ENCODE measurements at places on chromosomes 7 and 10. TPM values are rescaled to one million over a fixed set of nuclear protein-coding genes. Genes with fewer than 3 reads are reported as not detected.

Gene EBLN1
- not detected for total RNA-seq

Gene CDNF
- total RNA-seq = 1.8 TPM

Gene TBRG4
- total RNA-seq = 41.5 TPM

Gene TACR2
- total RNA-seq = 0.36 TPM

Gene C7orf33
- not detected for total RNA-seq

Gene UROS
- 90.5 TPM for total RNA-seq

Gene EIF5AL1
- 0.72 TPM for total RNA-seq

Gene CALY
- total RNA-seq = not detected

Gene SLC29A4
- 1.1 TPM for total RNA-seq

Gene OR2A12
- not detected for total RNA-seq

Gene FOXI2
- not detected for total RNA-seq

Gene KIAA1217
- total RNA-seq = 51.0 TPM

Gene TRPV5
- total RNA-seq = not detected

Gene TMEM229A
- not detected for total RNA-seq

Gene GTF2I
- 153 TPM for total RNA-seq

Gene PRLHR
- not detected for total RNA-seq

Gene VAX1
- not detected for total RNA-seq

Gene TMEM270
- not detected for total RNA-seq

Gene CHST3
- 43.1 TPM for total RNA-seq

Gene GFRA1
- 76.6 TPM for total RNA-seq

Measured in osteoblast (primary cell).